ENCODE measurements at places on chromosomes 2 and 18.

DNA sequence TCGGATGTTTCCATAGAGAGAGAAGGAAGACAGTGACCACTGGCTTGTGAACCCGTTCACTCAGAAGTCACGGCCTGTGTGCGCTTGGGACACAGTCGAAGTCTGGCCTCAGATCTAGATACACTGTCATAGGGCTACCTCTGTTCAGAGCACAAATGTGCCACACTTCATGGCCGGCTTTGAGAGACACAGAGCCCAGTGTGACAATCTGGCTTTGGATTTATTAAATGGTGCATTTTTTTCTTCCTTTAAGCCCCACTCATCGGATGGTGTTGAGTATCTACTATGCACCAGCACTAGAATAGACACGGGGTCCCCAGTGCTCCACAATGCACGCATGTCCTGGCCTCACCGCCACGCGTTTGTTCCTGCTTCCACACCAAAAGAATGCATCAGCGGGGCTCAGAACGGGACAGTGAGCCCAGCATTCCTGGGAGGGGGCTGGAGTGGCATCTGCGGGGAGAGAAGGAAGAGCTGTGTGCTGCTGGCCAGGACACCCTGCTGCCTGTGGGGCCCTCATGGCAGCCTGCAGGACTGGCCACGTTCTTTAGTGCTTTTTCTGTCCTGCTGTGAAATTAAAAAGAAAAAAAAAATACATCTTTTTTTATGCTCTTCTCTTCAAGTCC lies 738.9 kb upstream of the SALL3 start:
- DNase-seq = no peak

GRCh38 chr2:68709421-68709911 lies 25.1 kb upstream of the ARHGAP25 start:
- DNase-seq = no peak

- DNase-seq = no peak
These were observed 40.4 kb upstream of the MAL start for GRCh38 chr2:94984964-94985575.

DNA sequence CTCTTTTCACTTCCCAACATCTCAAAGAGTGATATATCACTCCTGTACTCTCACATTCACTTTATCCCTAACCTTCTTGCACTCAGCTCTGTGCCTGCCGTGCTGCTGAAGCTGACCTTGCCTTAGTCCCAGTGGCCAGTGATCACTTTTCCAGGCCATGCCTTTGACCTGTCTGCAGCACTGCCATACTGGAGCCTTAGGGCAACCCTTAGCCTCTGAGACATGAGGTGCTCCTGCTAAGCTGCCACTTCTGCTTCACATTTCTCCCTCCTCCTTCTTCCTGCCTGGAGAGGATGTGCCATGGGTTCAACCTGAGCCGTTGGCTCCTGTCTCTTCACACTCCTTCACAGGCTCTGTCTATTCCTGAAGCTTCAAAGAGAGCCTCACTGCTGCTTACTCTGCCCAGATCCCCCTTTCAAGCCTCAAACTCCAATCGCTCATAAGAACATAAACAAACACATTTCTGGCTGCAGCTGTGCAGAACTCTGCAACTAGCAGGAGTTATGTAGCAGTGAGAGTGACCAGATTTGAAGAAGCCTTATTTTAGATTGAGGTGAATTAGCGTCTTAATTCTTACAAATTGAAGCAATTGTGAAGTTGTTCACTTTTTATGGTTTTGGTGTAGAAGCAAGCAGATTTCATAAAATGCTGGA lies 716.2 kb upstream of the FANCL start:
- no peak for DNase-seq

DNA sequence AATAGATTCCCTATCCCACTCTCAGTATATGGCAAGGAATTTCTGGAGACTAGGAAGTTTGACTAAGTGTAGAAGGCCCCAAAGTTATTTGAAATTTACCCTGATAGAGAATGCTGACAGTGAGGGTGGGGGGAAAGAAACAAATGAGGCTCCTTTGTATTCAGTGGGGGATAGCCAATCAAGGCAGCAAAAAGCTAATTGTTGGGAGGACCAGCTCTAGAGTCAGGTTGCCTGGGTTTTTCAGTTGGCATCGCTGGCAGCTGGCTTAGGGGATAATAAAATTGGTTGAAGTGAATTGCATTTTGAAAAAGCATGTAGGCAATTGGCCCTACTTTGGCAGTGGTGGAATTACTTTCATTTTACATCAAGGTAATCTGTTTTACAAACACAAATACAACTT lies 79.4 kb upstream of the STAM2 start:
- DNase-seq = no peak

DNA sequence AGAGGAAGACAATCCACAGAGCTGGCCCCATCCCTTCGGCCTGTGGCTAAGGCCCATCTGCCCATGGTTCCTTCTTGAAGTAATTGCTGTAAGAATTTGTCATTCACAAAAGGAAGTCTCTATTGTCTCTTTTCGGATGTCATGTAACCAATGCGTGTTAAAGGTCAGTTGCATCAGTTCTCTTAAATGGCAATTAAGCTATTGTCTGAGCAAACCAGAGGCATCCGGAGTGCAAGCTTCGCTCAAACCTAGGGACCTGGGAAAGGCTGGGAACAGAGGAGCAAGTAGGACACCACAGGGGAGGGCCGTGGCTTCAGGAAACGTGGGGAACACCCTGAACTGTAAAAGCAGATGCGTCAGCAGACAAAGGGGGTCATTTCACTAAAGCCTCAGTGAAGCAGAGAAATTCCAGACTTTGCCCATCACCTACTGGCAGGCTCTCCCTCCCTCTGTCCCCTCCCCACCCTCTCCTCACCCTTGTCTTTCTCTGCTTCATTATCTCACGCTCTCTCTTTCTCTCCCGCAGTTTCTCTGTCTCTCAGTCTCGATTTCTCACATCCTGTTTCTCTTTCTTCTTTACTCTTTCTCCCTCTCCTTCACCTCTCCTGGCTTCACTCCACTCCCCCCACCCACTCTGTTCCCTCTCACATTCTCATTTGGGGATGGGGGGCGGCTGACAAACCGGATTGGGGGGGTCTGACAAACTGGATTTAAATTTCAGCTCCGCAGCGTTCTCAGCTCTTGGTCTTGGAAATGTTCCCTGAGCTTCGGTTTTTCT lies 204.6 kb upstream of the TNP1 start:
- no peak for DNase-seq

GRCh38 chr2:111118981-111119821 lies 1.5 kb upstream of the BCL2L11 start:
- DNase-seq = peak; percentile 61

GRCh38 chr2:24075259-24075658 lies 867 bp downstream of the SF3B6 start:
- no peak for DNase-seq

DNA sequence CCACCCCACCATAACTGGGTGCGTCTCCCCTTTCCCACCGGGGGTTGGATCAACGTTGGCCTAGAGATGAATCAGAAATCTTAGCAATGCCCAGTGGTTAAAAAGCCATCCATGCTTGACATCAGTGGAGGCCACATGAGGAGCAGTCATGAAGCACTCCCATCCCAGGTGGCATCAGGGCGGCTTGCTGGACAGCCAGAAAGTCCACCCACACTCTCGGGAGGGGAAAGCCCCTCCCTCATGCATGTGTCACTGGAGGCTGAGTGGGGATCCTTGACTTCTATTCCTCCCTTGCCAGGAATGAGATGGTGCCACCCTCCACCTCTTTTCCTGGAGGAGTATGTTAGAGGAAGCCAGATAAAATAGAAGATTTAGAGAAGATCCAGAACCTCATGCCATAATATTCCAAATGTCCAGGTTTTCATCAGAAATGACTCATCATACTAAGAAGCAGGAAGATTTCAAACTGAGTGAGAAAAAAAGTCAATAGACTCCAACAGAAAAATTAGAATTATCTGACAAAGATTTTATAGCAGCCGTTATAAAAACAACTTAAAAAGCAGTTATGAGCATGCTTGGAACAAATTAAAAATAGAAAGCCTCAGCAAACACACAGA lies 507.1 kb upstream of the ID2 start:
- DNase-seq = no peak

GRCh38 chr2:216023055-216023648 lies 9.8 kb upstream of the MREG start:
- DNase-seq = no peak

- no peak for DNase-seq
These were observed 218.0 kb downstream of the DYSF start for GRCh38 chr2:71671203-71671854.

DNA sequence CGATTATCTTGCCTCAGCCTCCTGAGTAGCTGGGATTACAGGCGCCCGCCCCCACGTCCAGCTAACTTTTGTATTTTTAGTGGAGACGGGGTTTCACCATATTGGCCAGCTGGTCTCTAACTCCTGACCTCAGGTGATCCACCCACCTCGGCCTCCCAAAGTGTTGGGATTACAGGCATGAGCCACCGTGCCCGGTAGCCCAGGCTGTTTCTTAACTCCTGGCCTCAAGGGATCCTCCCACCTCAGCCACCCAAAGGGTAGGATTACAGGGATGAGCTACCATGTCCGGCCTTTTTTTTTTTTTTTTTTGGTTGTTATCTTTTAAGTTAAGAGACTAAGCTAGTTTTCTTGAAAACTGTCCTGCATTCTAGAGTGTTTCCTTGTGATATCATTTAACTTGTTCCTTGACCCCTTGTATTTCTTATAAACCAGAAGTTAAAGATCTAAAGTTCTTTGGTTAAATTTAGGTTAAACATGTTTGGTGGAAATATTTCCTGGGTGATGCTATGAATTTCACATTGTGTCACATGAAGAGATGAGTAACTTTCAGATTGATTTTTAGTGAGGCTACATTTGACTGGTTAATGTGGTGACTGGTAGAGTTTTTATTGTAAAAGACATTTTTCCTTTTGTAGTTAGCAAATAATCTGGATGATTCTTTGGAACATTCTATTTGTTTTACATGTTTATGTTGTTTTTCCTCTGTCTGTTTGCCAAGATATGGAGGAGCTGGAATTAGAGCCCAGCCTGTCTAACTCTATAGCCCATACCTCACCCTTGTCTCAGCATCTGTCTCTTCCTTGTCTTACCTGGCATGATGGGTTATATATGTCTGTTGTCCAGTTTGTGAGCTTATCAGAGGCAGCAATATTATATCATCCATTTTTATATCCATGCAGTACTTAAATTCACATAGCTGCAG lies 5.2 kb downstream of the NCAPH start:
- no peak for DNase-seq

GRCh38 chr2:138689705-138690104 lies 90.5 kb downstream of the NXPH2 start:
- DNase-seq = no peak

- DNase-seq = no peak
These were observed 826.6 kb upstream of the POU3F3 start for GRCh38 chr2:104027321-104027720.

DNA sequence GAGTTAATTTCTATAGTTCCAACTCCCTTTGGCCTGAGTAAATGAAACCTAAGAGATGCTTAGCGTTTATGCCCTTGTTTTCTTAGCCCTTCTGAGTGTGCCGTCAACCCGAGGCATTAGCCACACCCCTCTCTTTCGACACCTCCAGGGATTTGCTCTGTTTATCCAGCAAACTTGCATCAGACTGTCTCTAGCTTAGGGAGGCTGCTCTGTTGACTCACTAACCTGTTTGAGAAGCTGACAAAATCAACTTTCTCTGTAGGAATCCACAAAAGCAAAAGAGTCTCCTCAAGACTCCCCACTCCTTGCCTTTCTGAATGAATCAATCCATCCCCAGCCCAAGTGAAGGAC lies 317.6 kb downstream of the TNS1 start:
- no peak for DNase-seq

GRCh38 chr2:162148956-162149355 lies 3.1 kb downstream of the GCG start:
- DNase-seq = no peak

GRCh38 chr2:183729380-183729779 lies 605.1 kb downstream of the NUP35 start:
- no peak for DNase-seq

GRCh38 chr2:47815764-47816163 lies 32.8 kb downstream of the MSH6 start:
- DNase-seq = no peak

DNA sequence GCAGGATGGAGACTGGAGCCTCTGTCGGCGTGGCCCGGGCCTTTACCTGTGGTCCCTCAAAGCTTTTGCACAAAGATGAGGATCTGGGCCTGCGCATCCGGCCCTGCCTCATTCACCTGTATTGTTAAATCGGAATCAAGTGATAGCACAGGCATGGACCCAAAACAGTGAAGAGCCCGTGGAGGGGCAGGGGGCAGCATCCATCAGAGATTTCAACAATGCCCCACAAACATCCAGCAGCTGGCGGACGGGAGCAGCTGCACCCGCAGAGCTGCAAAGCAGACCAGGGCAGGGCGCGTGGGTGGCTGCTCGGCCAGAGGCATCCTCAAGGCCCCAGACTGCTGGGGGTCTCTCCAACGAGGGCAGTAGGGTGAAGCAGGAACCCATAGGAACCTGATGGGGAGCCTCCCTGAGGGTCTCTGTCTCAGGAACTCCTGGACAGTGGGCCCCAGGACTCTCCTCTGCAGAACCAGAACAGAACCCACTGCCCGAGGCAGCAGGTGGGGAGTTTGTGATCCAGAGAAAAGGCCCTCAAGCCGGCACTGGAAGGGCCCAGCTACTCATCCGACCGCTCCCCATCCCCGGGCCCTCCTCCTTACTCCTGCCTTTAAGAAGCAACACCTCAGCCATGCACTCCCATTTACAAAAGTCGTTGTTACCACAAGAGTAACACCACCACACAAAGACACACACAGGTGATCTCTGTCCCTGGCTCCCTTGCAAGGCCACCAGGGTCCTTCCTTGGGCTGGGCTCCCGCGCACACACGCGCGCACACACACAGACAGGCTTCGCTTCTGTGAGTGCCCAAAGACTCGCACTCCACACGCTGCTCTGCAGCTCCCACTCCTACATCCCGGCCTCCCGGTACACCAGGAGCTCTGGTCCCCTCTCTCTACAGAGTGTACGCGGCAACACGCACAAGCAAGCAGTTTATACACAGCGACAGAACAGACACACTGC lies 28.8 kb downstream of the HDAC4 start:
- DNase-seq = no peak

- DNase-seq = peak; percentile 88
These were observed at the start of gene APCDD1 for GRCh38 chr18:10453806-10454680. APCDD1 (plus strand) TSS chr18:10454635; CDS start chr18:10454982, 347 bp downstream.
